T-helper 1 cell (primary cell): ENCODE measurements at places on chromosomes 12 and 14.

DNA sequence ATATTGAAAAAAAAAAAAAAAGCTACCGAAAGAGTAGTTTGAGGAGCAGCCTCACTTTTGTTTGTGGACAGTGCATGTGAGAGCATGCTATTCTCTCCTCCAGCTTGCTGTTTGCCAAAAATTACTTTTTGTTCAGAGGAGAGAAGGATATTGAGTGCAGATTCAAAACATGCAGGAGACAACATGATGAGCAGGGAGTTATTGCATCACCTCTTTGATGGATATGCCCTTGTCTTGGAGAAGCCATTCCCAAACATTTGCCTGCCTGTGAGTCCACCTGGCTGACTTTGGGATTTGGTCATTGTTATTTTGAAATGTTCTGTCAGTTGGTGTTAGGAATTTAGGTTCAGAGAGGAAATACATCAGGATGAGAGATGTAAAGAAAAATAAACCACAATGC, 2.4 kb downstream of the C12orf75 start:
- no peak for DNase-seq

GRCh38 chr12:18221726-18222125, 39.6 kb upstream of the PIK3C2G start:
- DNase-seq, result no peak

GRCh38 chr14:33897878-33898535, 52.9 kb downstream of the EGLN3 start:
- no peak for DNase-seq

- no peak for DNase-seq
Observed at GRCh38 chr12:67382241-67382871, 113.2 kb downstream of the CAND1 start.

DNA sequence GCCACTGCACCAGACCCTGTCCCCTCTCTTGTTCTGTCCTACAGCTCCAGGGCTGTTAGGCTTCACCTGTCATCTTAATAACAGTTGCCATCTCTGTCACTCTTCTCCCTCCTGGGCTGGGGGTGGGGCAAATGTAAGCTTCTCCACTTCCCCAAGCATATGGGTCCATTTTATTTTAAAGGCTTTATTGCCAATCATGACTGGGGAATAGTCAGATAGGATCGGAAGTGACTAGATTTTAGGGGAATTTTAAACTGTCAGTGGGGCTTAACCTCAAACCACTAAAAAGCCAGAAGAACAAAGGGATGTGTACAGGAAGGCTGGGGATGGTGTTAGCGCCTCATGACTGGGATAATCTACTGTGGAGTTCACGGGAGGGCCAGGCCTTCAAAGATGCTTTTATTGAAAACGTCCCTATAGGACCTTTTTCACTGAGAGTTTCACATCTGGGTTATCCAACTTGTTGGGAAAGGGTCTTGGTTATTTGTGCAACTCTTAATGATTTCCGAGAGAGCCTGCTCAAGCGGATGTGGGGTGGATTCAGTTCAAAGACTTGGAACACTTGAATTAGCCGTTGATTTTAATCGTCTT, 41.6 kb downstream of the CHST11 start:
- DNase-seq, result no peak

GRCh38 chr12:127781336-127781735, 485.6 kb upstream of the TMEM132C start:
- no peak for DNase-seq

- no peak for DNase-seq
Observed at GRCh38 chr12:26280869-26281268, 85.5 kb downstream of the SSPN start.

DNA sequence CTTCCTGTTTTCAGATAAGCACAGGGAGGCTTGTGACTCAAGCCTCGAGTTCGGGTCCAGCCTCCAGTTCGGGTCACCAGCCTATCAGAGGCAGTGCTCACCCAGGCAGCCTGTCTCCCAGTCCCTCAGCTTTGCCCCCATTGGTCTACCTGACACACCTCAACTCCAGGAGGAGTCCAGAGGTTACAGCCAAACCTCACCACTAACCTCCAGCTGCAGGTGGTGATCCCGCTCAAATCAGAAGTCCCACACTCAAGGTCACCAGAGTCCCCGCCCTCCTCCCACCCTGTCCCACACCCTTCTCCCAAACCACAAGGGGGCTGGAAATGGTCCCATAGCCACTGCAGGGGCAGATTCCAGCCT, 42.1 kb downstream of the KDM2B start:
- DNase-seq, result no peak

DNA sequence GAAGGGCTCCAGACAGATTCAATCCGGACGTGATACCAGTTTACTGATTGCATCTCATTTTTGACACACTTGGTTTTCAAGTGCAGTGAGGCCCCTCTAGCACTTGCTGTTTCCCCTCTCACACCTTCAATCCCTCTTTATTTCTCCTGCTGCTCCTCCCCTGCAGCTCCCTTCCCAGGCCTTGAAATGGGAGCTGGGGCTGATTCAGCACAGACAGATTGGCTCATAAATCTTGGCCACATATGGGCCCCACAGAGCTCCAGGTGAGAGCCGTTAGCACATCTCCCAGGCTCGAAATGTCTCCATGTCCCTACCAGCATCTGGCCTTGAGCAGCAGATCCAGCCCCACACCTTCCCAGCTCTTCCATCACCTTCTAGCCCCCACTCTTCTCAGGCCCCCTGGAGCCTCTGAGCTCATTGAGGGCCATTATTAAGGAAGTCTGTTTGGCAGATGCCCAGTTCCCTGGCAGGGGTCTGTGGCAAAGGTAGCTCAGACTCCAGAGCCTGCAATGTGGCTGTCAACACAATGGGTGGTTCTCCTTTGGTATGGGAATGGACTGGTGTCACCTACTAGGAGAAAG, 220.3 kb upstream of the FKBP4 start:
- no peak for DNase-seq

DNA sequence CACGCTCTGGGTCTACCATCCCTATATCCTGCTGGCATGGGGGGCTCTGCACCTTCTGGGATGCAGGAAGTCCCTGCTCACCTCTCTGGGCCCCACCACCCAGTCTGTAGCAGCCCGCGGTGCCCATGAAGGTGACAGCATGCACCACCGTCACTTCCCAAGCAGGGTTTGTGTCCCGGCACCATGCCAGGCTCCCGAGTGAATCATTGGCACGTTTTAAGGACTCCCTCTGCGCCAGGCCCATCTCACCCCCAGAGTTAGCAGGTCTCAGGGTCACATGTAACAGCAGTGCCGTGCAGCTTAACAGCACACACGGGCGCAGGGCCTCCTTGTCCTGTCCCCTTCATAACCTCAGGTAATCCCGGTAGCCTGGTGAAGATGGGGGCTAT, 19.9 kb downstream of the SETD1B start:
- DNase-seq, result no peak

- DNase-seq, result no peak
Observed at GRCh38 chr12:63918800-63919300, 74.3 kb downstream of the SRGAP1 start.

GRCh38 chr12:29902043-29902442, 118.3 kb upstream of the TMTC1 start:
- no peak for DNase-seq
